ENCODE measurements at places on chromosomes 5 and 9.

DNA sequence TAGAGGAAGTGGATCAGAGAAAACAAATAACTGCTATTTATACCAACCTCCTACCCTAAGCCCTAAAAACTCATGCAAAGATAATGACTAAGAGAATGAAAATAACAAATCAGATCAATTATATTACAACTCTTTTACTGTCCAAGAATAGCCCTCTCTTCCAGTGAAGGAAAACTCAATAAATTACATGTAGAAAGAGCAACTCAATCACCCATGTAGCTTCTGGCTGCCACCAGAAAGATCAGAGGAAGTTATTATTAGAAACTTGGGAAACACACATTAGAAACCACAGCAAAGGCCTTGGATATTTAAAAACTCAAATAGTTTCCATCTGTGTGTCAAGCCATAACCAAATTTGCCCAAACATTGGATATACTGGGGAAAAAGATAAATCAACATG, 134.0 kb upstream of the TARS1 start:
- no peak for DNase-seq

DNA sequence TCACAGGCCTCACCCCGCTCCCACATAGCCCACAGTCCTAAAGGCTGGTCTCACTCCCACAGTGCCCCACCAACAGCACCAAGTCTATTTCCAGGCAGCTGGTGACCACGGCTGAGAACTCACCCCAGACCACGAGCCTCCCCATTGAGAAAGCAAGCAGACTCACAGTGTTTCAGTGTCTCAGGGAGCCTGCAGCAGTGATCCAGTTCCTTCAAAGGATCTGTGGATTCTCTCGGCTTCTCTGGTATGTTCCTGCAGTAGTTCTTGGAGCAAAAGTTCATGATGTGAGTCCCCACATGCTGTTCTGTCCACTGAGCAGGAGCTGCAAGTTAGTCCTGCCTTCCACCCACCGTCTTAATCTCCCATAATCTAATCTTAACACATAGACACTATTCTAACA, 185.3 kb upstream of the CDH6 start:
- no peak for DNase-seq

DNA sequence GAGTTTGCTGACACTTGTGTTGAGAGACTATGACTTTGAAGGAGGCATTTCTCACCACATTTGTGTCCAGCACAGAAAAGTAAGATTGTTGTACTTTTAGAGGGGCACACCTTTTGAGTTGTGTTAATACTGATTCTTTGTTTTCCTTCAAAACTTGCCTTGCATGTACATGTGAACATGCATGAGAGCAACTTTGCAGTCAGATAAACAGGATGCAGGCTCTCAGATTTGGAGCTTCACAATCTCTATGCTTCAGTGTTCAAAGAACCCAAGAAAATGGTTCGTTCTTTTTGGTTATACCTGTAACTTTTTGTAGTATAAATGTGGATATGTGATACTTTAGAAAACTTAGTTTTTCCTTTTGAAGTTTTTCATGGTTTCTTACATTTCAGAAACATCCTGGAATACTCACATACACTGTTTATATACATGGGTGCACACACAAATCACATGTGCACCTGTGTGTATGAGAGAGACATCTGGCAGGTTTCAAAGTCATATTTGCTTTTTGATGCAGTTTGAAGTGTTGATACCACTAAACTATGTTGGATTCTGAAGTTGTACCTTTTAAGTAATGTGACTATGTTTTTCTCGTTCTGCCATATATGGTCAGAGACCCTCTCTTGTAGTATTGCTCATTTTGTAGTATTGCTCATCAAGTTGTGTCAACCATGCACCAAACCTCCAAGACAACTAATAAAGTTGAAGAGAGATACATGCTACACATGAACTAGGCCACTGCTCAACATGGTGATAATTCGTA, 190.7 kb downstream of the CD180 start:
- no peak for DNase-seq

- DNase-seq = no peak
Observed at GRCh38 chr9:15420796-15421195, 1.9 kb upstream of the SNAPC3 start.

GRCh38 chr5:65742565-65743231, 20.7 kb downstream of the NLN start:
- no peak for DNase-seq

DNA sequence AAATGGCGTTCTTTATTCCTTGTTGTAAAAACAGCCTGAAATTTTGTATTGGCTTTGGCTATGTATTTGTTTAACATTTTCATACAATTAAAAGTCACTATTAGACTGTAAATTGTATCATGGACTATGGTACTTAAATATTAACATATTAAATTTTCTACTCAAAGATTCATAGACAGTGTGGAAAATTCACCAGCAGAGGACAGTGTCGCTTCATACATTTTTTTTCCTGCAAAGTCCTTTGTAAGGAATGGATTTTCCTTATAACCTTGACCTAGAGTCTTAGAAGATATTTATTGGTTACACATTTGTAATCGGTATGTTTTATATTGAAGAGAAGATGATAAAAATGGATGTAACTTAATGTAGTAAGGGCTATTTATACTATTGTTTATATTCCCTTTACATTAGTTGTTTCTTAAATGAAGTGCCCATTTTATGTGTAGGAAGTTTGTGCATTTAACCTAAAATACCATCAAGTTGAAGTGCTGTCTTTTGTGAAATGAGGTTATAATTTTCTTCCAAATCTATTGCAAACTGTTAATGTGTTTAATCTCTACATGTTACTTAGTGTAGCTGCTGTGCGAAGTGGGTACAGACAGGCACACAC, 150.1 kb downstream of the KDM4C start:
- DNase-seq = no peak

DNA sequence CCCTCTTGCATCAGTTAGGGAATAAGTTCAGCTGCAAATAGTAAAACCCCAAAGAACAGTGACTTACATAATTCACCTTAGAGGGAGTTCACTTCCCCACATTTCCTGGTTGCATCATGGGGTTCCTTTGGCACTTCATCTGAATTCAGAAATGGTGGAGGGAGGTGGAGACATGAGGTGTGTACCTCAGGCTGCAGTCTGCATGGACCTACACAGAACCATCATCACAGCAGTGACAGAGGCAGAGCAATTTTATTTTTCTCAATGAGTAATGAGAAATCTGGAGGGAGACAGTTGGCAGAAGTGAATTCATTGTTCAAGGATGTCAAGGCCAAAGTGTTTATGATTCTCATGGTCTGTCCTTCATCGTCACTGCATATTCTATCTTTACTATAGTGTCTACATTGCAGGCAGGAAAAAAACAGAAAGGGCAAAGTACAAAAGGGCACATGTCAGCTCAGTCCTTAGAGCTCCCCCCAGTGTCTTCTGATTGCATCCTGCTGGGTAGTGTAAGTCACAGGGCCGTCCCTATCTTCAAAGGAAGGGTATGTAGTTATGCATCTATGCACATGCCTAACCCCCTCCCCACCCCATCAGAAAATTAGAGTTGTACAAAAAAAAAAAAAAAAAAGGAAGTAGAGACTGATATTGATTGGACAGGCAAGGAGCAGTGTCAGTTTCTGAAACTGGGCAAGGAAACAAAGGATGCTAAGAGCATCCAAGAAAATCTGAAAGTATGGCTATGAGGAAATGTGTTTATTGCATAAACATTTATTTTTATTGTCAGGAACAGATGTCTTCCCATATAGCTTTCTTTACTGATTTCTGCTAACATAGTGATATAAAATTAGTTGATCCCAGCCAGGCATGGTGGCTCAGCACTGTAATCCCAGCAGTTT, 132.7 kb upstream of the APC start:
- DNase-seq = peak; percentile 11

DNA sequence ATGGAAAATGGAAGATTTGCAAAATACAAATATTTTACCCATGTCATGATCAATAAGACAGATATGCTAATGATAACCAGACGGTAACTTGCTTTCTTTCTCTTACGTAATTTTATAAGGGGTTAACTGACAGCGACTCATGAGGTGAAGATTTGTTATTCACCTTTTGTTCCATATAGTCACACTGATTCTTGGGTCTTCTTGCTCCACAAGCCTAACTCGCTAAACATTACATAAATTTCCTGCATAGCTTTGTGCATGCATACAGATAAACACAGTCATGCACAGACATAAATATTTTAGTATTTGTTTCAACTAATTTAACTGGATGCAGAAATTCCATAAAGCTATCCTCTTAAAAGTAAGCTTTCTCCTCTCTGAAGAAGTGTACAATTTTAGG, 225.9 kb downstream of the VPS13A start:
- no peak for DNase-seq

- DNase-seq = no peak
Observed at GRCh38 chr9:123267481-123268198, 746 bp downstream of the STRBP start.

GRCh38 chr9:33364127-33364526, 38.2 kb downstream of the AQP7 start:
- no peak for DNase-seq

DNA sequence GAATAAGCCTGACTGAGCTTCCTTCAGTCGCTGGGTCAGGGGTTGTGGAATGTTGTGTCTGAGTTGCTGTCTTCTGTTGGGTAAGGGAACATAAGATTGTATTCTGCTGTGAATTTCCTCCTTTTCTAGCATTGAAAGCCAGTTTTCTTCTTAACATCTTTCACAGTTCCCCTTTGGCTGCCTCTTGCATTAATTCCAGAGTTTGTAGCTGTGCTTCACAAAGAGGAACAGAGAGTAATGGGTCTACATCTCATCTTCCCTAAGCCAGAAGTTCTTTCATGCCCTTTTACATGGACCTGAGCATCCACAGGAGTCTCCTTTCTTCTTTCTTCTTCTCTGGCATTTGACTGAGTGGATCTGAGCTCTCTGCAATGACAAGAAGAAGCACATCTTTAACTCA, 686.8 kb downstream of the KCTD16 start:
- no peak for DNase-seq

DNA sequence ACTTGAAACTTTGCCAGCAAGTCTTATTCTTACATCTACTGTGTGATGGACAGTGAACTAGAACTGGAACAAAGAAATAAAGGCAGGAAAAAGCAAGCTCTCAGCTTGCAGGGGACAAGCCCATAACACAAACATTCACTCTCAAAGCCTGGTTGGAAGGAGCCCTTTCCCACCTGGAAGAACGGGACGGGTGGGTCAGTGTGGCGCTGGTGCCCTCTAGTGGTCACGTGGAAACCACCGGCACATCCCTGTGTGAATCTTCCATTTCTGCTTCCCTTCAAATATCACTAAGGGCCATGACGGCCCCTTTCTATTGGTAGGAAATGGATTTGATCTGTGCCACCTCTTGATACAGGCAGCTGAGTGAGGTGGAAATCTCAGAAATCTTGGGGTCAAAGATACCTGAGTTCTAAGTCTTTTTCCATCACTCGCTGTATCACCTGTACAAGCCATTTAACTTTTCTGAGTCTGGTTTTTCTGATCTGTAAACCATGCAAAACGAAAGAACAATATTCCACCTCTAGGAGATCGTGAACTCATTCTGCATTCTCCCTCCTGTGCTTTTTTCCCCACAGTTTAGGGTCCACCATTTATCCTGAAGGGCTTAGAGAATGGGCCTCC, 211.6 kb downstream of the MSX2 start:
- peak; percentile 53 for DNase-seq

DNA sequence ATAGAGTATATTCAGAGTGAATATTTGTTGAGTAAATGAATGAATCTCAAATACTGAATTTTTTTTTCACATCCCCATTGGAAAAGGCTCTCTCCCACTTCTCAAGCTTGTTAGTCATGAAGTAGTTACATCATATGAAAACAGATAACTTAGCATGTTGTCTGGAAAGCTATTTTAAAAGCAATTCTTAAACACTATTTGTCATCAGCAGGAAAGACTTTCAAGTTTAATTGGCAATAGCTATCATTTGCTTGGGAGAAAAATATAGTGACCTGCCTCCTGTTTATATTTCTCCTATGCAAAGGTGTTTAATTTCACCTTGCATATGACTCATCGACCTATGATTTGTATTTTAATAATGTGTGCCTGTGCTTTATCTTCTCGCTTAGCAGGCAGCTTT, 499.8 kb upstream of the GRIA1 start:
- no peak for DNase-seq

GRCh38 chr9:129209109-129209508, 31.0 kb upstream of the IER5L start:
- DNase-seq = no peak

DNA sequence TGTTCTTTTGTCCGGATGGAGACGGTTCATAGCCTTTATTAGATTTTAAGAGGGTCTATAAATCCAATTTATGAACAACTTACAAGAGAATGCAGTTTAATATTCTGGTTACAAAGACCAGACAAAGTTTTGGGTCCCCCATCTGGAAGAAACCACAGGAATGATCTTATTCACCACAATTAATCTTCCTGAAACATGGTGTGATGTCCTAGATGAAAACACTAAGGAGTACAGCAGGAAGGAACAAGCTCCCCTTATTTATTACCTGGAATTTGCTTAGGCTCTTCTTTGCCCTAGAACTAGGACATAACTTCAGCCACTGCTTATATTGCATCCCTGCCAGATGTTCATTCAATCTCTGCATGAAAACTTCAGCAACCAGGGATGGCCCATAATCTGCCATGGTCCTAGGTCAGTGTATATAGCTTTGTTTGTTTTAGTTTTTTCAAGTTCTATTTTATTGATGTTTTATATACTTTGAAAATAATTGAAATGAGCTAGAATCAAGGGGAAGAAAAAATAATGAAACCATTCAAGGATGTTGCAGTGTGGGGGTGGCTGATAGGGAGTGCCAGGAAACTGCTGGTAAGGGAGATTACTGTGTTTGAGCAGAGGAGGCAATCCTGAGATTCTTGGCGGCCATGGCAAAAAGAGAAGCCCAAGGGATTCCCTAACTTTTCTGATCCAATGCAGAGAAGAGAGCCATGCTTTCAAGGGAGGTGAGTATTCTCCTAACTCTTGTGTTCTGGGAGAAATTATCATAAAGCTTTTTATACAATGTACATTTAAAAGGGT, 16.8 kb downstream of the TXNDC8 start:
- DNase-seq = no peak

- DNase-seq = peak; percentile 96
Observed at GRCh38 chr9:120965344-120966012, 38.9 kb upstream of the TRAF1 start.

GRCh38 chr5:83095163-83095956, 18.0 kb downstream of the XRCC4 start:
- no peak for DNase-seq

- DNase-seq = no peak
Observed at GRCh38 chr5:147805030-147805454, 22.5 kb upstream of the JAKMIP2 start.

- DNase-seq = no peak
Observed at GRCh38 chr5:36628695-36629094, 22.3 kb downstream of the SLC1A3 start.

DNA sequence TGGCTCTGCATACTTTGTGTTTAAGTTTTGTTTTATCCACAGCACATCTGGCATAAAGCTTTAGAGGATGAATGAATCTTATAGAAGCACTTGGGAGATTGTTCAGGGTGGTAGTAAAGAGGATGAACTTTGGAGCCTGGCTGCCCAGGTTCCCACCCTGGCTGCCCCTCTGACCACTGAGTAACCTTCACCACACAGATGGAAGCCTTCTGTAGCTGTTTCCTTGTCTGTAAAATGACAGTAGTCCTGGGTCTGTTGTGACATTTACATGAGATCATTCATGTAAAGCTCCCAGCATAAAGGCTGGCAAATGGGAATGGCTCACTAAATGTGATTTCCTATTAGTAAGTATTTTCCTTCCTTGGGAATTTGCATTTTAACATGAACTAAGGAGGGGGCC, 85.7 kb upstream of the FAM169A start:
- DNase-seq = no peak

Measured in NCI-H1417 (cell line).